ENCODE measurements at places on chromosomes 4 and X.

GRCh38 chrX:462853-463252, 76.1 kb upstream of the PPP2R3B start:
- no peak for DNase-seq

GRCh38 chrX:21655901-21656586, 2.1 kb downstream of the KLHL34 start:
- no peak for DNase-seq

GRCh38 chrX:101028562-101028961, 23.3 kb downstream of the TRMT2B start:
- DNase-seq: no peak

- DNase-seq: no peak
Measured at GRCh38 chr4:15042529-15043167, 40.4 kb downstream of the CPEB2 start.

DNA sequence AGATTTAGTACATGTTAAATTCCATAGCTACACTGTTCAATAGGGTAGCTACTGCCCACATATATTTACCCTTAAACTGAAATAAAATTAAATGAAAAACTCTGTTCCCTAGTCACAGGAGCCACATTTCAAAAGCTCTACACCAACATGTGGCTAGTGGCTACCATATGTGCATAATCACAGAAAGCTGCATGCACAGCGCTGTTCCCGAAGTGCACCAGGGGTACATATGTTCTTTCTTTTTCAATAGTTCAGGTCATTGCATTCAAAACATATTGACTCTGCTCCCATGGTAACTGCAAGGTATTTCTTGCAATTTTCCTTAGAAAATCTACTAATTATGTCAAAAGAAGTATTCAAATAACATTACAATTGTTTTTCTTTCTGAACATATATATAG, 591.2 kb downstream of the PDHA2 start:
- no peak for DNase-seq

DNA sequence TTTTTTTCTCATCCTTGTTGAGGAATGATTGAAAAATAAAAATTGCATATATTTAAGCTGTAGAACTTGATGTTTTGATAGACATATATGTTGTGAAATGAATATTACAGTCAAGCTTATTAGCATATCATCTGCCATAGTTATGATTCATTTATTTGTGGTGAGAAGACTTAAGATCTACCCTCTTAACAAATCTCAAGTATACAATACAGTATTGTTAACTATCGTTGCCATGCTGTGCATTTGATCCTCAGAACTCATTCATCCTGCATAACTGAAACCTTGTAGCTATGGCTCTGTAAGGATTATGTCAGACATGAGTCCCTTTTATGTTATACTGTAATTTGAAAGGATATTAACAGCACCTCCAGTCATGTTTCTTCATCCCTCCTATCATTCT, 2045.3 kb downstream of the ARAP2 start:
- no peak for DNase-seq

DNA sequence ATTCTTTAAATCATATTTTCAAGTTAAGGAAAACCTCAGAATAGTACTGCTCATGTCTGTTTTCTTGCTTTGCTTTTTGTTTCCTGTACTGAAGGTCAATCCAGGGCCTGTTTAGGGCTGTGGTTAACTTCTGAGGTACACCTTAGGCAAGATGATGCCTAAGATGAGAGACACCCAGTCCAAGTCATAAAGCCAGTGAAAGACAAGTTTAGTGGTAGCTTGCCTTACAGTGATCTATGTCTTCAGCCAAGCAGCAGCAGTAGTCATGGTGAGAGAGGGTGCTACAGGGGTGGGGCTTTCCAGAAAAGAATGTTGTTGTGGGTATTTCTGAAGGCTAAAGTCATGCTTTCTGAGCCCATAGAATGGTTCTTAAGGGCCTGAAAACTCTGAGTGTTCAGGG, 173.7 kb downstream of the VSIG4 start:
- DNase-seq: no peak

Measured in fibroblast of skin of left quadriceps (primary cell).